ENCODE measurements at places on chromosomes 5 and 9.

DNA sequence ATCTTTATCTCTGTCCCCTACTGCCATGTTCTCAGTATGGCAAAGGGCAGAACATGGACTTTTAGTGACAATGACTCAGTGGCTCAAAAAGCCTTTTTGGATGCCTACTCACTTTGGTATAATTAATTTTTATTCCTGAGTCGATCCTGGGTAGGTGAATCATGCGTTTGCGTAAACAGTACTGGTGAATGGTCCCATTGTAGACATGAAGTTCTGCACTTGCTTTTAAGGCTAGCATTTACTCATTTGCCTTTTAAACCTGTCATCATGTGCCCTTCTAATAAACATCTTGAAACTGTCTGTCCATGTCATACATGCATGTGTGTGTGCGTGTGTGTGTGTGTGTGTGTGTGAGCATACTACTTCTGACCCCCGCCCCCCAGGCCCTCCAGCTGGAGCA lies 223.0 kb downstream of the AUH start:
- no peak for DNase-seq

DNA sequence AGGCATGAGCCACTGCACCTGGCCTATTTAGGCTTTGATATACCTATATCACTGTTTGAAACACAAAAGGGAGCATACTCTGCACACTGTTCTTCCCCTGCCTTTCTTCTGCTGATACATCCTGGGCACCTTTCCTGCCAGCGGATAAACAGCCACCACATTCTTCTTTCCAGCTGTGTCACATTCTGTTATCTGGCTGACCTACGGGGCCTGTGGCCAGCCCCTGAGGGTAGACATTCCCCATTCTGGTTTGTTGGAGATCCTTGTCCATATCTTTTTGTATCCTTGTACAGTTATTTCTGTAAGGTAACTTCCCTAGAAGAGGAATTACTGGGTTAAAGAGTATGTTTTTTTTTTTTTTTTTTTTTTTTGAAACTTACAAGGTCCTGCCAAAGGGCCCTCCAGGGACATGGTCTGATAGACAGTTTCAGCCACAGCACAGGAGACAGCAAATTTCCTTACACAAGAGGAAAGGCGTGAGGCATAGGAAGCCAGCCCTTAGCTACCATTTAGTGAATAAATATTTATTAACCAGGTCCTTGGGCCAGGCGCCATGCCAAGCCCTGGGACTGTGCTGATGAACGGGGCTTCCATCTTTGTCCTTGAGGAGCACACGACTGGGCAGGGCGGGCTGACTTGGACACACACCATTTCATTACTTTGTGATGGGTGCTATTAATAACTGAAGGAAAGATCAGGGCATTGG lies 57.8 kb downstream of the ERGIC1 start:
- DNase-seq: no peak

GRCh38 chr5:144710637-144711036 lies 540.0 kb downstream of the KCTD16 start:
- no peak for DNase-seq

DNA sequence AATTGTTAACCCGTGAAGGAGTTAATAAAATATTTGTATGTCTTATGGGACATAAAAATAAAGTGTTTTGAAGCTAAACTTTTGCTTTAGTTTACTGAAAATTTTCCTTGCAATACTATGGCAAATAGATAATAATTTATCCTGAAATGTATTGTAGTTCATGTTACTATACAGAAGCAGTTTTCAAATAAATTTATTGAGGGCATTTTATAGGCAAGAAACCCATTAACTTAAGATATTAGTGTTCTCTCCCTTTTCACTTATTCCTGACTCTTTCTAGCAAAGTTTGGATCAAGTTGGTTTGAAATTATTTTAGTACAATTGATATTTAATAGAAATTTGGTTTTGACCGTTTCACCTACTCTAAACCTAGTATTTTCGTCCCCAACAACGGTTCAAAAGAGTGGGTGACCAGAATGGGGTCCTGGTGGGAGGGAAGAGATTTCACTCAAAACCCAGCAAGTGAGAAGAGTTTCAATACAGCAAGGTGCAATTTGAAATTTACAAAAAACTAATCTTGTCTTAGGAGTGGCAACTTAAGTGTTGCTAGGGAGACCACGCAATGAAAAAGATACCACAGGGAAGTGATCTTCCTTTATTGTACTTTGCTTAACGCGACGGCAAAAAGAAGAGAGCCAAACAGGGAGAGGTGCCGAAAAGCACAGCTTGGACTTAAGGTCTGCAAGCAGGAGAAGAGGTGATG lies 28.4 kb downstream of the NR2F1 start:
- DNase-seq: no peak

DNA sequence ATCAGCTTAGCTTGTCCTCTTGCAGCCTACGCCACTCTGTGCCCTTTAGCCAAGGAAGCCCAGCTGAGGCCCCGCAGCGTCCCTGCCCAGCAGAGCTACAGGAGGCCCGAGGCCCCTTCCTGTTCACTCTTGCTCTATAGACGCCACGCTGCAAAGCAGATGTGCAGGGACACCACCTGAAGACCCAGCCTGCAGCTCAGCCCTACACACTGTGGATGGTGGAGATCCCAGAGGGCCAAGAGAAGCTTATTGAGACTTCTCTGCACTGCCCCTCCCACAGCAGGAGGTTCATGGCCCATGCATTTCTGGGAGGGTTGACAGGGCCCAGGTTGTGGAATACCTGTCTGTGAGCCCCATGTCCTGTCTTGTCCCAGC lies 33.6 kb downstream of the IRF1 start:
- no peak for DNase-seq

GRCh38 chr5:149614034-149614907 lies 33.0 kb downstream of the ARHGEF37 start:
- DNase-seq: no peak

GRCh38 chr9:20065046-20065445 lies 276.2 kb upstream of the SLC24A2 start:
- no peak for DNase-seq

- no peak for DNase-seq
Observed at GRCh38 chr9:28832168-28832770, 1259.0 kb upstream of the C9orf72 start.

DNA sequence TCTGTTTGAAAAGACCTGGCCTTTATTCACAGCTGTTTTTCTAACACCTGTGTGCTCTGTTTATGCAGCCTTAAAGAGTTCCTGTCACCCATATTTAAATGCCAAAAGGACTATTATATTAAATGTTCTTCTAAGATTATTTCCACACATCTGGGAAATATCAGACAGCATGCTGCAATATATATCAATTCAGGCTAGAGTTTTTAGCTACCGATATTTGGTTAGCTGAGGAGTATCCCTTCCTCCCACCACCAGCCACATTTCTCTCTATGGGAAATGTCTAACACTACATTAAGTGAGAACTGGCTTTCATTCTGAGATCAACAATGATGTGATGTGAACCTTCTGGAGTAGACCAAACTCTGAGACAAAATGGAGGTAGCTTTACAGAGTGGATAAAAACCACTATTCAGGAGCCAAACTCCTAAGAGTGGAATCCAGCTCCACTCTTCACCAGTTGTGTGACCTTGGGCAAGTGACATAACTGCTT lies 509.2 kb downstream of the ZNF608 start:
- DNase-seq: no peak

DNA sequence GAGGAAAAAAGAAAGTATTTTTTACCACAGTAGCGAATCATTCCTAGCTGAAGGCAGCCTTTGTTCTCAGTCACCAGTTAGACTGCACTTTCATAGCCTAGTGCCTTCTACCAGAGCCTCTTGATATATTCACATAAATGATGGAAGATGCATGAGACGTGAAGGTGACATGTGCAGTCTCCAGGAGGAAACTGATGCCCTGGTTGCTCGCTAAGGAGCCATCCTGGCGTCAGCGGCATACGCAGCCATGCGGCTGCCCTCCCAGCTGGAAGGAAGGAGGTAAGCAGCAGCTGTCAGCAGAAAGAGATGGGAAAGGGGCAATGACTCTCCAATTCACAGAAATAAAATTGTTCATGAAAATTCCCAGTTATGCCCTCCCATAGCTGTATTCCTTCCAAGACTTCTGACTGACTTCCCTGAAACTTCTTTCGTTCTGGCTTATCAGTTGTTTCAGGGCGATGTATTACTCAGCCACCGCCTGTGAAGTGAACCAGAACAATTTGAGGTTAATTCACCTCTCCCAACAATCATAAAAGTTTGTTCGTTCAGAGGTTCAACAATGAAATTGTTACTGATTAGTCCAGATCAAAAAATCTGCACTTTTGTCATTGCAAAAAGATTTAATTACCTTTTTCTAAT lies 331.2 kb downstream of the NR2F1-AS1 start:
- DNase-seq: no peak

DNA sequence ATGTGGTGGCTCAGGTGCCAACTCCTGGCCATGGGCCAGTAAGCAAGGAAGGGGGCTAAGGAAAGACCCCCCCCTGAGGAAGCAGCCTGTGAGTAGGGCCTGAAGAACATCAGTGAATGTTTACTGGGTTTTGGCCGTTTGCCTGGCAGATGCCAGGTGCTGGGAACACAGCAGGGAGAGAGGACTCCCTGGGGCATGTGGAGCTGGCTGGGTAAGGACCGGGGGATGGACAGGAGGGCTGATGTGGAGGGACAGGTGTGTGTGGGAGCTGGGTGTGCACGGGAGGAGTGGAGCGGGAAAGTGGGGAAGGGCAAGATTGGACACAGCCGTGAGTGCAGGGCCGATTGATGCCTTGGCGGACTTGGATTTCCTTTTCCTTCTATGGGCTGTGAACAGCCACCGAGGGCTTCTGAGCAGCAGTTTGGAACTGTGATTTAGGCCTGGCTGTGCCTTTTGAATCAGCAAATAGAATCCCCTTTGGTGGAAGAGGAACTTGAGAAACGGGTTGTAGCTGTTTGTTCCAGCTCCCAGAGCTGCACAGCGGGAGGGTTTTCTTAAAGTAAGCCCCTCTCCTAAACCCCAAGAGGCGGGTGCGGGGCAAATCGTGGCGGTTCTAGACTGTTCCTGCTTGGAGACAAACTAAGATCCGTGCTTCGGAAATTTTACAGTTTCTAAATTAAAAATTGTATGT lies 3.1 kb downstream of the HMCN2 start:
- no peak for DNase-seq

GRCh38 chr9:124771867-124772679 lies 962 bp upstream of the NR6A1 start:
- peak; percentile 65 for DNase-seq

GRCh38 chr5:43973318-43973717 lies 370.3 kb downstream of the NNT start:
- DNase-seq: no peak

GRCh38 chr5:66438087-66438486 lies 158.1 kb upstream of the MAST4 start:
- DNase-seq: no peak

GRCh38 chr9:98935071-98935505 lies 8.6 kb upstream of the COL15A1 start:
- no peak for DNase-seq

- no peak for DNase-seq
Observed at GRCh38 chr5:15594977-15595568, 95.1 kb downstream of the FBXL7 start.
